Keratinocyte (primary cell): ENCODE measurements at places on chromosomes 16 and 17.

DNA sequence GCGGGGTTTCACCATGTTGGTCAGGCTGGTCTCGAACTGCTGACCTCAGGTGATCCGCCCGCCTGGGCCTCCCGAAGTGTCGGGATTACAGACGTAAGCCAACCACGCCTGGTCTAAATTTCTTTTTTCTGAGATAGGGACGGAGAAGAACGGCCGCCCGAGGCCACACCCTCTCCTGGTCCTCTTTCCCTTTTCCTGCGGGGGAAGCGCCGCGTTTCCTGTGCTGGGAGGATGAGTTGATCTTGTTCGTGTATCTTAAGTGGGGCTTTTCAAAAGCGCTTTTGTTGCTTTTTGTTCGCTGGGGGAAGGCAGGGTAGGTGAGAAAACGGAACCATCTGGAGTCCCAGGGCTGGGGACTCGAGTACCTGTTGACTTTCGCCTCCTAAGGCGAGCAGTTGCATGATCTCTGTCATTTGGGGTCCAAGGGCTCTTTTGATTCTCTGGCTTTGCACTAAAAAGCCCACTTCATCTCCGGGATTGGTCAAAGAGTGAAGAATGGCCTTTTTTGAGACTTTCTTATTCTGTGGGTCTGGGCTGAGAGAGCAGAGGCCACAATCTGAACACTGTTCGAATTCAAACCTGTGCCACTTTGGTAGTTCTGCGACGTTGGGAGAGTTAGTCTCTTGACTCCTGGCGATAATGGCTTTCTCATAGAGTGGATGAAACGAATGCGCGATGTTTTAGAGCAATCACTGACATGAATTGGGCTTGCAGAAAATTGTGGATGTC lies 1.3 kb downstream of the FUS start:
- DNase-seq: no peak

GRCh38 chr17:39927929-39928857 lies 661 bp downstream of the LRRC3C start:
- DNase-seq: no peak

- DNase-seq: peak; percentile 62
Observed at GRCh38 chr16:35562471-35562870, 2103.1 kb downstream of the TP53TG3F start.

- no peak for DNase-seq
Observed at GRCh38 chr16:84096447-84097005, 20.2 kb downstream of the MBTPS1 start.

- DNase-seq: no peak
Observed at GRCh38 chr16:1614456-1615102, 2.4 kb downstream of the CRAMP1 start.

DNA sequence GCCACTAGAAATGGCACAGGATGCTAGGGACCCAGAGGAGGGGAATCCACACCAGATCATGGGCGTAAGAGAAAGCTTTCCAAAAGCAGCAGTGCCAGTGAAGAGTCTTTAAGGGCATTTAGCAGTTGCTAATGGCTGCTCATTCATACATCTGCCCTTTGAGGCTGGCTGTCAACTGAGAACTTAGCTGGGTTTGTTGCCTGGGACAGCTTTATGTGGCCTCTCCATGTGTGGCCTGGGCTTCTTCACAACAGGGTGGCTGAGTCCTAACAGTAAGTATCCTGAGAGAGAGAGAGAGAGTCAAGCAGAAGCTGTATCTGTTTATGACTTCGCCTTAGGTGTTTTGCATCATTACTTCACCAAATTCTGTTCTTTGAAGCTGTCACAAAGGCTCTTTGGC lies 286.1 kb upstream of the KCNJ16 start:
- DNase-seq: no peak

GRCh38 chr16:1754204-1754603 lies 17.1 kb downstream of the NME3 start:
- DNase-seq: no peak

GRCh38 chr17:79977708-79978547 lies 57.7 kb downstream of the TBC1D16 start:
- no peak for DNase-seq

- no peak for DNase-seq
Observed at GRCh38 chr17:75913537-75914210, 9.0 kb upstream of the MRPL38 start.

DNA sequence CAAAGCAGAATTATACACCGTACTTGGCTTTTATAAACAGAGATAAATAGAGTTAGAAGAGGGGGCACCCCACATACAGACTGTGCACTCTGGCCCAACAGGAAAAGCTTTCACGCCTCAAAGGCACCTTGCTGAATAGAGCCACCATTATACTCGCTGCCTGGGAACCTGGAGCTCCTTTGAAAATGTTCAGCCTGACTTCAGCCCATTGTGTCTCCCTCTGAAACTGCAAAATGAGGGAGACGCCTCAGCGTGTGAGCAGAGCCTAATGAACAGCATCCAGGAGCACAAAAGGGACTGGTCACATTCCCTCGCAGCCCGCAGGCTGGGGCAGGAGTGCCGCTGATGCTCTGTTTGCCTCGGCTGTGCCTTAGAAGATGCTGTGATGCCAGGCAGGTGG lies 46.3 kb downstream of the ABCC12 start:
- DNase-seq: no peak

DNA sequence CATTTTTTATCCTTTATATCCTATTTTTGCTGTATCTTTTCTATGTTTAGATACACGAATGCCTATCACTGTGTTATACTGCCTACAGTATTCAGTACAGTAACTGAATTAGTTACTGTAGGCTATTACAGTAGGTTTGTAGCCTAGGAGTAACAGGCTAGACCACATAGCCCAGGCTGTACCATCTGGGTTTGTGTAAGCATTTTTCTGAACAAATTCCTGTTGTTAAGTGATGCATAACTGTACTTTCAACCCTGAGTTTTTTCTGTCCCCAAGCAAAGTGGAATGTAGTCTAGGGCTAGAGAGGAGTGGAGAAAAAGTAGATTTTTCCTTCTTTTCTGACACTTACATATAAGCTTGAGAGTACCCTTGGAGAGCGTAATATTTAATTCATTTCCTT lies 282.1 kb downstream of the HS3ST3B1 start:
- DNase-seq: no peak

GRCh38 chr17:7992924-7993323 lies 9.5 kb upstream of the GUCY2D start:
- no peak for DNase-seq

- no peak for DNase-seq
Observed at GRCh38 chr16:7597677-7598076, 265.0 kb downstream of the RBFOX1 start.

DNA sequence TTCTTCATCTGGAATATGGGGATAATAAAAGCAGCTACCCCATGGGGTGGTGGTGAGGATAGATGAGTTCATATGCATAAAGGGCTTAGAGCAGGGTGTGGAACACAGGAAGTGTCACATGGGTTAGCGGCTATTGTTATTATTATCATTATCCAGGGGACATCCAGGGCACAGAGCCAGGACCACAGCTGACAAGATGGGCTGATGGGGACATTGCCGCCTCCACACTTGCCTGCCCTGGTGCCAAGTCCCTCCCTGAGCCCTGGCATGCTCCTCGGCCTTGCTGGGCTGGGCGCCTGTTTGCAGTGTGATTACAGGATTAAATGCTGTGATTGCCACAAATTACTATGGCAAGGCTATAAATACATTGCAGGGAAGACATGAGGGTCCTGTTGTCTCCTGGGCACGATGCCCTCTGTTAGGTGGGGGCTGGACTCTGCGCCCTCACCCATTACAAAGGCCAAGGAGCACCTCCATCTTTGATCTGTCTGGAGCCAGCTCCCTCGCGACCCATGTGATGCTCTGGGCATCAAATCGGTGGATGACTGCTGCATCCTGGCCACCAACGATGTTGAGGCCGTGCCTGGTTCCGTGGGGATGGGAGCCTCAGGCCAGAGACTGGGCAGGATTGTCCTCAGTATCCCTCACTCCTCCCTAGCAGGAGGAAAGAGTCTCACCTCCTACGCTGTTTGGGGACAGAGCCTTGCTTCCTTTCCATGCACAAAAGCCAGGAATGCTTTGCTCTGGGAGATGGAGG lies 43.2 kb downstream of the PIMREG start:
- DNase-seq: no peak

- no peak for DNase-seq
Observed at GRCh38 chr17:2710071-2710802, 1.3 kb downstream of the CLUH start.

DNA sequence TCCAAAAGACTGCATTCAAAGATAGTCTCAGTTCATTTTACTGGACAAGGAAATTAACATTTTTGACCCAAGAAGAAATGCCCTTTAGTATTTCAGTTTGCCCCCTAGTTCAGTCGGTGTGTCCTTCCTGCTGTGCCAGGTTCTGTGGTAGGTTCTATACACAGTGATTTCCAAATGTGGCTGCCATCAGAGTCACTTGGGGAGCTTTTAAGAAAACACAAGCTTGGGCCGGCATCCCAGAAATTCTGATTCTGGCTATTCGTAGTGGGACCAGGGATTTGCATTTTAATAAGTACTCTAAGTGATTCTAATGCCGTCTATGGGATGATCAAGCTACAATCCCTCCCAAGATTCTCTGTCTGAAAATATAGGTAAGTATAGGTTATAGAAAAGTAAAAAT lies 10.2 kb downstream of the RSPRY1 start:
- no peak for DNase-seq

DNA sequence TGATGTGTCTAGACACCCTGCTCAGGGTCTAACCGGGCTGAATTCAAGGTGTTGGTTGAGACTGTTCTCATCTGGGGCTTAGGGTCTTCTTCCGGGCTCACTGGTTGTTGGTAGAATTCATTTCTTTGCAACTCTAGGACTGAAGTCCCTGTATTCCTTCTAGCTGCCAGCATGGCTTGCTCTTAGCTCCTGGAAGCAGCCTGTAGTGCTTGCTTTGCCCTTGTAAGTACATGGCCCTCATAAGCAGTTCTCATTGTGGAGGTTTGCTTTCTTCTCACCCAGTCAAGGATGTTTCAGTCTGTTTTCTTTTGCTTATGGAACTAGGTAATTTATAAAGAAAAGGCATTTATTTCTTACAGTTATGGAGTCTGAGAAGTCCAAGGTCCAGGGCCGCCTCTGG lies 26.3 kb downstream of the COX10 start:
- no peak for DNase-seq

GRCh38 chr16:23826528-23827045 lies 9.2 kb upstream of the PRKCB start:
- DNase-seq: no peak

DNA sequence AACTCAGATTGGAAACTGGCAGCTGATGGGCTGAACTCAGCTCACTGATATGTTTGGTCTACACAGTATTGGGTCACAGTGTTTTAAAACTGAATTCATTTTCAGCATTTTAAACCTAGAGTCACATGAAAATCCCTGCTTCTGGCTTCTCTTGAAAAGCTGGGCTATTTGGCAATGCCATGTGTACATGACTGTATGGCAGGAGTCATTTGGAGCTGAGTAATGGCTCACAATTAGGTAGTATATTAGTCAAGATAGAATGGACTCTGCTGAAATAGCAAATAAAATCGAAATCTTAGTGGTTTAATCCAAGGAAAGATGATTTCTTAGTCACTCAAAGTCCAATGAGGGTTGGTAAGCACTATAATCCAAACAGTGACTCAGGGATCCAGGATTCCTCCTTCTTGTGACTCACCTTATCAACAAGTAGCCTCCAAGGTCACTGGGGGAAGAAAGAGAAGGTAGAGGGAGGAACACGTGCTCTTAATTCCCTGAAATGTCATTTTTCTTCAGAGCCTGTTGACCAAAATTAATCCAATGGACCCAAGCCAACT lies 13.9 kb upstream of the PMP22 start:
- DNase-seq: no peak

DNA sequence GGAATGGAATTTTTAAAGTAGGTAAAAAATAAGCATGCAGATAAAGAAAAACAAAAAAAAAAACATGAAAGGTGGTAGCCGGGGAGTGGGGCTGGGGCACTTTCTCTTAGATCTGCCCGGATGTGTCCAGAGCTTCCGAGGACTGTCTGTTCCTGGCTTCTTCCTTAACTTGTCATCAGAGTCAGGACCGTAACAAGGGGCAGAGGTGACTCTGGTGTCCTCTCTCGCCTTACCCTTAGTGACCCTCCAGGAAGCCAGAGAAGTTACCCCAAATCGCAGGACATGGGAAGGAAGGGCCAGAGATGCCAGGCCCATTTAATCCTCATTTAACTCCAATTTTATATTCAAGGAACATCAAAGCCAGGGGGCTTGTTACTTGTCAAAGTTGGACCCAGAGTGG lies 115.5 kb downstream of the ABCC6 start:
- DNase-seq: no peak

DNA sequence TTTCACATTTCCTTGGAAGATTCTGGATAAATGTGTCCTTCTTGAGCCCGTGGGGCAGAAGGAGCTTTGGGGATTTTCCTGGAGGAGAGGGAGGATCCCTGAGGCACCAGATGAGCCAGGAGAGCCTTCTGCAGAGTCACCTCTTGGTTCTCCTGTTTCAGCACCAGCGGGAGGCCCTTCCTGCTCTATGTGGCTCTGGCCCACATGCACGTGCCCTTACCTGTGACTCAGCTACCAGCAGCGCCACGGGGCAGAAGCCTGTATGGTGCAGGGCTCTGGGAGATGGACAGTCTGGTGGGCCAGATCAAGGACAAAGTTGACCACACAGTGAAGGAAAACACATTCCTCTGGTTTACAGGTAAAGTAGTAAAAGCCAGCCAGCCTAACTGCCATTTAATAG lies 77.1 kb downstream of the ARSG start:
- DNase-seq: no peak

DNA sequence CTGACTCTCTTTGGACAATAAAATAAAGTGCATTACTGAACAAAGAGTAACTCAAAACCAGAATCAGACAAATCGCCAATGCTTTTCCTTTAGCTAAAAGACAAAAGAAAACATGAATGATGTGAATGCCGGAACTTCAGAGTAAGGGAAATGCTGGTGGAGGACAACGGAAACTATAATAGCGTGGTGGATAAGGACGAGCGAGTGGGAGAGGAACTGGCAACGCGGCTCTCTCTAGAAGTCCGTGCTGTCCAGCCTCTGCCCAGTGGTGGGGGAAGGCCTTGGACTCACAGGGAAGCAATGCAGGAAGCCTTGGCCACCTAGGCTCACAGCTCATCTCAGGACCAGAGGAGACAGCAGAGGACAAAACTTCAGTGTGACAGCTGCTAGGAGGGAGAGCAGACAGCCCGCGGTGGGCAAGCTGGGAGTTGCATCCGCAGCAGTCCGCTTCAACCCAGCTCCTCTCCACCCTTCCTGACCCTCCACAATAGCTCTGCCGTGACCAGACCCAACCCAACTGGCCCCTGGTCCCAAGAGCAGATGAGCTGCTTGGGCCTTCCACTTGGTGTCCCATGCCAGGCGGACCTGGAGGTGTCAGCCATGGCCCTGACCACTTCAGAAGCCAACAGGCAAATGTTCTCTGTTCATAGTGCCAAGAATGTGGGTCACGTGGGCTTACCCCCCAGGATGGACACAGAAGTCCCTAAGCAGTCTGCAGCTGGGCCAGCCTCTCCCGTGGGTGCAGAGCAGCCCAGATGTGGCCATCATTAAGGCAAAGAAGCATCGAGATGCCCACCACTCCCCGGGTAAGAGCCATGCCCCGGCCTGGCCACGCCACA lies 5.3 kb upstream of the FAAP100 start:
- no peak for DNase-seq

GRCh38 chr17:76547183-76547641 lies 7.4 kb downstream of the PRCD start:
- no peak for DNase-seq

GRCh38 chr17:226108-227077 lies 44.9 kb upstream of the DOC2B start:
- no peak for DNase-seq

GRCh38 chr17:66304304-66305174 lies 2.1 kb downstream of the PRKCA start:
- DNase-seq: no peak

GRCh38 chr17:1322014-1322428 lies 42.6 kb downstream of the TRARG1 start:
- DNase-seq: no peak
